Left ventricle myocardium inferior (tissue), 1 donor: ENCODE measurements at places on chromosomes 13 and 19. TPM values are rescaled to one million over a fixed set of nuclear protein-coding genes. Genes with fewer than 3 reads are reported as not detected.

- peak overlapping the region; percentile 100 for H3K27ac ChIP-seq
- H3K36me3 ChIP-seq: peaks cover 56% of the 10 kb centered on the region
- peak; percentile 84 for DNase-seq
- H3K27me3 ChIP-seq: no peaks in the 10 kb centered on the region
Measured at GRCh38 chr19:1251330-1252220, 3.2 kb downstream of the MIDN start.

- no peak overlapping the region for H3K27ac ChIP-seq
- no peaks in the 10 kb centered on the region for H3K4me1 ChIP-seq
- H3K27me3 ChIP-seq: no peaks in the 10 kb centered on the region
- no peak for DNase-seq
- no peaks in the 10 kb centered on the region for H3K36me3 ChIP-seq
Measured at GRCh38 chr13:43221611-43222010, 198.2 kb downstream of the DNAJC15 start.

GRCh38 chr13:100860866-100861265 lies 186.3 kb upstream of the TMTC4 start:
- no peaks in the 10 kb centered on the region for H3K36me3 ChIP-seq
- no peak overlapping the region for H3K27ac ChIP-seq
- no peaks in the 10 kb centered on the region for H3K4me1 ChIP-seq
- H3K4me3 ChIP-seq: no peak overlapping the region
- DNase-seq: no peak

- H3K4me3 ChIP-seq: no peak overlapping the region
- no peak overlapping the region for H3K27ac ChIP-seq
- no peaks in the 10 kb centered on the region for H3K4me1 ChIP-seq
- no peak for DNase-seq
Measured at GRCh38 chr13:64640002-64640401, 2590.1 kb downstream of the PCDH9 start.

The C5AR2 gene
- total RNA-seq: 0.38 TPM

The CXCL17 gene
- total RNA-seq: not detected
